Psoas muscle (tissue), 8 donors: ENCODE measurements at places on chromosomes 7 and 10.

DNA sequence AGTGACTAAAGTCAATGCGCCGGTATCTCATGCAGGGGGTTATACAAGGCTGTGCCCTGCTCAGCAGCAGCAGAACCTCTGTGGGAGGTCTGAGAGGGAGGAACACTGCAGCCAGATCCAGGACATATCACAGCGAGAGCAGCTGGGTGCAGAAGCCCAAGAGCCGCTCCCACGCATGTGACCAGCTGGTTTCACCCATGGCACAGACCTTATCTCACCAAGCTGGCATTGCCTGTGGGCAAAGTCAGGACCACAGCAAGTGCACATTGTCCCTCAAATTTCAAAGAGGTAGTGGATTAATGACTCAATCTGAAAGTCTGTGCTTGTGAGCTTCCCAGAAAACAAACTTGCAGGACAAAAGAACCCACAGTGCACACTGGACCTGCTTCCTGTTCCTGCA, 31.6 kb upstream of the AKR1C1 start:
- no peak for DNase-seq
- no peaks in the 10 kb centered on the region for H3K4me1 ChIP-seq
- H3K4me3 ChIP-seq, result no peak overlapping the region
- H3K36me3 ChIP-seq, result no peaks in the 10 kb centered on the region
- peaks cover 2% of the 10 kb centered on the region for H3K27me3 ChIP-seq

DNA sequence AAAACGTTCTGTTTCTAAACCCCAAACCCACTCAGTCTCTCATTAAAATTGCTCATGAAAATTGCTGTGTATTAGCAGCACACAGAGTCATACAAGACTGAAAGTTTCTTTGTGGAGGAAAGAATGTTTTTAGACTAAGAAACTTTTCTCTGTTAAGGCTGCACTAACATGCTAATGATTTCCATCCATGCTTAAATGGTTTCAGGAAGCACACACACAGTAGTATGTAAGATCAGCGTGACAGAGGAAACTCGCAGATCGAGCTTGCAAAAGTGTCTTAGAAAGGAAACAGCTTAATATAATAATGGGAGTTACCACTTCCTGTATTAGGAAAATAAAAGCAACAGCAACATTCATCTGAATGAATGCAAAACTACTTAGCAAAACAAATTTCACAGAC, 112.7 kb downstream of the ICA1 start:
- no peak overlapping the region for H3K4me3 ChIP-seq
- H3K4me1 ChIP-seq, result peaks cover 11% of the 10 kb centered on the region
- H3K27ac ChIP-seq, result no peak overlapping the region
- no peaks in the 10 kb centered on the region for H3K36me3 ChIP-seq
- no peak for DNase-seq
- no peaks in the 10 kb centered on the region for H3K27me3 ChIP-seq

DNA sequence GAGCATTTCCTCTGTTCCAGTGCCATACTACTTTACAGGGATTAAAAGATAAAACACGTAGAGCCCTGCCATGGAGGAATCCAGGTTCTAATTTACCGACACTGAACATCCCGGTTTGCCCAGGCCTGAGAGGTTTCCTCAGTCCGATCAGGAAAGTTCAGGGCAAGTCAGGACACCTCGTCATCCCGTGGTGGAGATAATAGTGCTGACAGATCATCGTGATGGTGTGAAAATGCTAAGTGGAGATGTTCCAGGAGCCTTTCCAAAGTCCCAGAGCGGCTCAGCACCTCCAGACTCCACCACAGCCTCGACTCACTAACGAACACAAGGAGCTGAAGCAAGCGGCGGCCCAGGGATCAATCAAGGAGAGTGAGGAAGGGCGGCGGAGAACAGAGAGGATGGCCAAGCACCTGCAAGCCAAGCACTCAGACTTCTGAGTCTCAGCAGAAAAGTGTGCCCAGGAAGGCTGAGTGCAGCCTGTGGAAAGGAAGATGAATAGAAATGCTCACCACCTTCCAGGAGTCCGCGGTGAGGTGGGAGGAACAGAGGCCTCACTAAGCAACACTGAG, 103.7 kb upstream of the VWC2 start:
- no peaks in the 10 kb centered on the region for H3K4me1 ChIP-seq
- H3K27ac ChIP-seq, result no peak overlapping the region
- no peaks in the 10 kb centered on the region for H3K27me3 ChIP-seq
- H3K4me3 ChIP-seq, result no peak overlapping the region
- H3K36me3 ChIP-seq, result no peaks in the 10 kb centered on the region

DNA sequence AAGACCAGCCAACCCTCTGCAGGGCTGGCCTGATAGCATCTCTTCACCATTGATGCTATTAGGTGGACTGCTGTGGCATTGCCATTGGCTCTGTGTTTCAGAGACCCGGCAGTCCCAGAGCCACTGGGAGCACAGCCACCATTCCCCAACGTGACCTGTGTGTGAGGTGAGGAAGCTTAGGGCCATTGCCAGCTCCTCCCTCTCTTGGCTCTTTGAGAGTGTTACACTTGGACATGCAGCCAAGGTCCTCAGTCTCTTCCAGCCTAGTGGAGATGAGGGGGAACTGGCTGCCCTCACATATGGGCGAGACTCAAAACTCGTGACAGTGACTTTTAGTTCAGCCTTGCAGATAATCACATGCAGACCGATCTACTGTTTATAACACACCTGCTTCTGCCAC, 39.3 kb upstream of the HMX3 start:
- no peak for DNase-seq
- no peaks in the 10 kb centered on the region for H3K36me3 ChIP-seq
- no peak overlapping the region for H3K4me3 ChIP-seq
- no peak overlapping the region for H3K27ac ChIP-seq

GRCh38 chr10:79249186-79250121, 97.8 kb upstream of the PPIF start:
- H3K36me3 ChIP-seq, result peaks cover 9% of the 10 kb centered on the region
- H3K27ac ChIP-seq, result no peak overlapping the region
- no peaks in the 10 kb centered on the region for H3K27me3 ChIP-seq
- peaks cover 59% of the 10 kb centered on the region for H3K4me1 ChIP-seq
- no peak overlapping the region for H3K4me3 ChIP-seq
- no peak for DNase-seq
